ENCODE measurements at places on chromosomes 2 and 18. TPM values are rescaled to one million over a fixed set of nuclear protein-coding genes. Genes with fewer than 3 reads are reported as not detected.

MALL gene
- polyA plus RNA-seq = 3.3 TPM

CPO gene
- 0.35 TPM for polyA plus RNA-seq

ACTG2 gene
- polyA plus RNA-seq = 5.5 TPM

RAB17 gene
- 0.38 TPM for polyA plus RNA-seq

UCN gene
- polyA plus RNA-seq = 4.0 TPM

All from spinal cord (tissue), 10 donors.